SK-N-SH (cell line): ENCODE measurements at places on chromosomes 7 and 10.

DNA sequence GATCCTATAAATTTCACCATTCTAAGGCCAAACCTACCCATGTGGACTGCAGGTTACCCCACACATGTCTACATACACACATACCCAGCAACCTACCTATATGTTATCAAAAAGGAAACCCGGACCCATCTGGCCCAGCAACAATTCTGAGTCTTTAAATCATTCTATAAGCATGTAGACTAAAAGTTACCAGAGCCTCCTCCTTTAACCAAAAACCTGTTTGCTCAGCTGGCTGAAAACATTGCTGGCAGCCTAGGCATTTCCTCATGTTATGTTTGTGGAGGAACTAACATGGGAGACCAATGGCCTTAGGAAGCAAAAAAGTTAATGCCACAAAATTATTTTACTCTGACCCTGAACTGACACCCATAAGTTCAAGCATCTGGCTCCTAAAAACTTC, 5.3 kb upstream of the ADCK2 start:
- DNase-seq: no peak

- no peak for DNase-seq
Measured at GRCh38 chr10:71462062-71462935, 65.6 kb downstream of the CDH23 start.

GRCh38 chr10:12847361-12847975, 154.0 kb downstream of the CCDC3 start:
- DNase-seq: peak; percentile 32

DNA sequence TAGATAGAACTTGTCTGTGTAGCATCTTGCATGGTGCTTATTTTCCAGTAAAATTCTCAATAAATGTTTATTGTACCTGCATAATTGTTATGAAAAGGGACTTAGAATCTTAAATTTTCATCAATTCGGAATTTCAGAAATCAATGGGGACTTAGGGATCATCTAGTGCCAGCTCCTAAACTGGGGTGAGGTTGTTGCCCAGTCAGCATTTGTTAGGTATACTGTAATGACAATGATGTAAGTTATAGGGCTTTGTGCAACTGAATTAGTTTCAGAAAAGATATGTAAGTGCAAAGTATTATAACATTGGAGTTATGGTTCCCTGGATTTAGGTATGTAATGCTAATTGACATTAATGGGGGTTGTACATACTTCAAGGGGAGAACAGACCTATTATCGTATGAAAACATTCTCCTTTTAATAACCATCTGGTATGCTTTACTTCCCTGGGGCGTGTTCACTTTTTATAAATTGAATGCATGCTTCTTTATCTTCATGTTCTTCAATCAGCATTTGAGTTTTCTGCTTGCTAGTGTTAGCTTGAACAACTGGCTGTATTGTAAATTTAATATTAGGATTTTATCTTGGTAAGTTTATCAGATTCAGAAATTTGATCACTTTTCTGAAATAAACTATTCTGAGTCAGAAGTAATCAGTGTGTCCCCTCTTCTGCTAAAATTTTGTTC, 270.3 kb downstream of the BBS9 start:
- peak; percentile 40 for DNase-seq

GRCh38 chr10:48981310-48981907, 41.8 kb upstream of the LRRC18 start:
- peak; percentile 85 for DNase-seq

- DNase-seq: no peak
Measured at GRCh38 chr7:92778972-92779371, 57.4 kb downstream of the CDK6 start.

DNA sequence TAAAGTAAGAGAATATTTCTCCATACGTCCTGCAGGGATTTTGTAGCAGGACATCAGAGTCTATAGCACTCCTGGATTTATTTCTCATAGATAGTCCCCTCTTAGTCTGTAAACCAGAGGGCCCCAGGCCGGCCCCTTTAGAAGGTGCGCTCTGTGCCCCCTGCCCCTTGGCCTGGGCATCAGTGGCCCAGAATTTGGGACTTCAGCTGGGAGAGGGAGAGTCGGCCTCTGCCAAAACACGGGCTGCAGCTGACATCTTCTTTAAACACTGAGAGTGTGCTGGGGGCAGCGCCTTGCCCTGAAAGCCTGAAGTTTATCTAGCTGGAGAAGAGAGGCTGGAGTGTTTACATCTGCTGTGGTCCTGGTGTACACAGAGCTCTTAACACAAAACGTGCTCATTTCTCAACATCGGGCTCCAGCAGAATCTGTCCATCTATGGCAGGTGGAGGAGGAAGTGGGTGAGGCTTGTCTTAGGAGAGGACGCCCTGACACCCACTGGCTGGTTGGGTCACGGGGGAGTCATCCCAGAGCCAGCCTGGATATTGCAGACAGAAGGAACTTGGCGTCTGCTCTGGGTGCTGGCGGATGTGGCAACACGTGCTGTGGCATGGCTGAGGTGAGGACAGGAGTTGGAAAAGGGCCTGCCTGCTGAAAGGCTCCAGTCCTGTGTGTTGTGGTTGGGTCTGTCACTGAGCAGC, 5.0 kb upstream of the TACR2 start:
- DNase-seq: no peak

GRCh38 chr7:125316466-125316865, 386.8 kb upstream of the POT1 start:
- DNase-seq: peak; percentile 32

GRCh38 chr10:111972109-111972508, 211.5 kb downstream of the GPAM start:
- DNase-seq: no peak

- DNase-seq: no peak
Measured at GRCh38 chr10:78630944-78631838, 437.6 kb upstream of the ZMIZ1 start.

- no peak for DNase-seq
Measured at GRCh38 chr7:70935854-70936253, 196.1 kb upstream of the GALNT17 start.

- DNase-seq: peak; percentile 84
Measured at GRCh38 chr7:27199849-27200760, at the start of gene HOXA13. Gene HOXA13 (minus strand): TSS chr7:27200091. CDS start chr7:27200077, 14 bp downstream.

- DNase-seq: no peak
Measured at GRCh38 chr10:125054669-125055268, 105.6 kb downstream of the CTBP2 start.

DNA sequence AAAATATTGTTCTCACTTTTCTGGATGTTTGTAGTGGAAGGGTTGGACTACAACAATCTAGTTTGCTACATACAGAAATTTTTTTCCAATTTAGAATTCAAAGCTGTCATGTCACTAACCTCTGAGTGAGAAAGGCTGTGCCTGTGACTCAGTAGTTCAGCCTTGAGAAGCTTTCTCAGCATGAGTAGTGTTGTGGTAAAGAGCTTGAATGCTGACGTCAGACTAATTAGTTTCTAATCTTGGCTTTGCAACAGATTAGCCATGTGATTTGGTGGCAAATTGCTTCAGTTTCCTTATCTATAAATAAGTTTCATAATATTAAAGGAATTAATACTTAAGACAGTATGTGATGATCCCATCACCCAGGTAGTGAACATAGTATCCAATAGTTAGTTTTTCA, 83.8 kb downstream of the ABCA13 start:
- DNase-seq: no peak

GRCh38 chr7:21076574-21076973, 289.9 kb upstream of the SP8 start:
- DNase-seq: no peak

DNA sequence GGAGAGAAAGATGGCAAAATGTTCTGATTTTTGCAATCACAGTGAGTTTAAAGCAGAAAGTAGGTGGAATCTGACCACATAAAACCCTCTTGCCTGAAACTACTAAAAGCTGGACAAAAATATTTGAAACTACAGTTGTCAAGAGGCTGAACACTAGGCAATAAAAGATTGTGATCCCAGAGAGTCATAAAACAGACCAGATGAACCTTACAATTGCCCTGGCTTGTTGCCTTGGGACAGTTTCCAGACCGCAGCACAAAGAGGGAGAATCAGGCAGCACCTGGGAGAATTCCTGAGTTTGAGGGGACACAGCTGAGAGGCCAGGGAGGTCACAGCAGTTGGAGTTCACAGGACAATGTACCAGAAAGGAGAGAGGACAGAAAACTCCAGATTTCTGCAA, 107.3 kb upstream of the NANOS1 start:
- DNase-seq: no peak

DNA sequence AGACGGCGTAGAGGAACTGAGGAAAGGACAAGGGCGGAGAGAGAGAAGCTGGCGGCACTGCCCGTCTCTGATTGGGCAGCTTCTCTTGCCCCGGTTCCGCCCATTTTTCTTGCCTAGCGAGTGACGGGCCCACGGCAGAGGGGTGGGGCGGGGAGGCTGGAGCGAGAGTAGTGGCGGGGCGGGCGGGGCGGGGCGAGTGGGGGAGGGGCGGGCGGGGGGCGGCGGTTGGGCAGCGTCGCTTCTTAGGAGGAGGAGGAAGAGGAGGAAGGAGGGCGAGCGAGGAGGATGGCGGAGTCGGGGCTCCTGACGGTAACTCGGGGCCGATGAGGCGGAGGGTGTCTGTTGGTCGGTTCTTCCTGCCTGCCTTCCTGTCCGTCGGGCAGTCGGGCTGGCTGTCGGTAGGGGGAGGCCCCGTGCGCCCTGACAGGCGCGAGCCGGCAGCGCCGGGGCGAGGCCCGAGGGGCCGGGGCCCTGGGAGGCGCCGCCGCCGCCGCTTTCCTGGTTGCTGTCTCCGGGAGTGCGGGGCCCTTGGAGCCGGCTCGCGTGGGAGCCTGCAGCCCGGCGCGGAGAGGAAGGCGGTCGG, at the start of gene SHOC2:
SHOC2 (plus strand) TSS at position 256 of the 583 bp plus-strand sequence. CDS start 44,755 bp downstream, outside the sequence.
- DNase-seq: peak; percentile 93

DNA sequence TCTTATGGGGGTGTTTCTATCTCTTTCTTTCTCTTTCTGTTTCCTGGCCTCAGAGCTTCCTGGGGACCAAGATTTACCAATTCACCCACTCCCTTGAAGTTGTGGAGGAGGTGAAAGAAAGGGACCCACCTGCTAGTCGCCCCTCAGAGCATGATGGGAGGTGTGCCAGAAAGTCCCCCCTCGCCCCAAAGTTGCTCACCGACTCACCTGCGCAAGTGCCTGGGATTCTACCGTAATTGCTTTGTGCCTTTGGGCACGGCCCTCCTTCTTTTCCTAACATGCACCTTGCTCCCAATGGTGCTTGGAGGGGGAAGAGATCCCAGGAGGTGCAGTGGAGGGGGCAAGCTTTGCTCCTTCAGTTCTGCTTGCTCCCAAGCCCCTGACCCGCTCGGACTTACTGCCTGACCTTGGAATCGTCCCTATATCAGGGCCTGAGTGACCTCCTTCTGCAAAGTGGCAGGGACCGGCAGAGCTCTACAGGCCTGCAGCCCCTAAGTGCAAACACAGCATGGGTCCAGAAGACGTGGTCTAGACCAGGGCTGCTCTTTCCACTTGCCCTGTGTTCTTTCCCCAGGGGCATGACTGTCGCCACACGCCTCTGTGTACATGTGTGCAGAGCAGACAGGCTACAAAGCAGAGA, 12.2 kb downstream of the AQP1 start:
- DNase-seq: peak; percentile 17

GRCh38 chr7:143909863-143910262, 7.9 kb upstream of the TCAF1 start:
- DNase-seq: no peak

DNA sequence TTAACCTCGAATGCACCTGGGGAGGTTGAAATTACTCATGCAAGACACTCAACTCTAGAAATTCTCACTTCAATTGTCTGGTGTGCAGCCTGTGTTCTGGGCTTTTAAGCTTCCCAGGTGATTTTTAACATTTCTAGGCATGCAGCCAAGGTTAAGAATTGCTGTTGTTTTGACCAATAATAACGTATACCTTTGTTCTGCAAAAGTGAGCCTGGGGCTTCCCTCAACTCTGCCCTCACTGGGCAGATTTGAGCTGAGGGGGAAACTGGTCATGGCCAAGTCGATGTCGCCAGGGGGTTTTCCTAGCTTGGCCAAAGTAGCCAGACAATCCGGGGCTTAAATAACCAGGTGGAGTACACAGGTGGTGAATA, 568 bp downstream of the PRSS2 start:
- no peak for DNase-seq

GRCh38 chr10:117865945-117866344, 180.8 kb downstream of the RAB11FIP2 start:
- DNase-seq: peak; percentile 28

DNA sequence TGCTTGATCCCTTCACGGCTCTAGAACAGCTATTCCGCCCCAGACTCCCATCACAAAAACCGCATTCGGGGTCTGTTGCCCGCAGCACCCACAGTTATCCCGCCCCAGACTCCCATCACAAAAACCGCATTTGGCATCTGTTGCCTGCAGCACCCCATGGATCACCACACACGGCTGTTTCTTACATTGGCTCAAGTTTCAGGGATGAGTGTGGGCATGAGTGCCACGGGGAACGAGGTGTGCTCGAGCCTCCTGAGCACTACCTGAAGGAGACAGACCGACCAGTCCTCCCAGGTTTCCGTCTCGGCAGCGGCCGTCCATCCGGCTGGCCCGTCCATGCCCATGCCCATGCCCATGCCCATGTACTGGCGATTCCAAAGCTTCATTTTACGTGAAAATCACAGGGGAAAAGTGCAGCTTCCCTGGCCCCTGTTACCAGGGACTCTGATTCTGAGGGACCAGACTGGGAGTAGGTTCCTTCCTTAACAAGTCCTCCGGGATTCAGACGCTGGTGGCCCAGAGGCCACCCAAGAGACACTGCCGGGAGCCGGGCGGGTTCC, 66.4 kb upstream of the INSIG1 start:
- DNase-seq: no peak

GRCh38 chr7:80775897-80776296, 137.5 kb downstream of the CD36 start:
- no peak for DNase-seq

GRCh38 chr10:72370201-72370722, 15.5 kb upstream of the DNAJB12 start:
- DNase-seq: no peak

DNA sequence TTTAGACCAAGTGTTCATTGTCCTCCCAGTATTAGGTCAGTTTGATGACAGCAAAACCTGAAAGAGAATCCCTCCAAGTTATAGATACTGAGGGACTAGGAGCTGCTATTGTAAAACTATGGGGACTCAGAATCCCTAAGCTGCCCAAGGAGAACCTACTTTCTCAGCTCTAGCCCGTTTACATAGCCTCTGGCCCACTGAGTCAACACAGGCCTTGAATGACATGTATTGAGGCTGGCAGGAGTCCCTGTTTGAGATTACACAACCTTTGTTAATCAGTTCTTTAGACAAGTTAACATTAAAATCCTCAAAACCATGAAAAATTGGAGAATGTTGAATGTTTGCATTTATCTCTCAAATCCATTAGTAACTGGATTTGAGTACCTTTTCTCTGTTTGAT, 1079.0 kb downstream of the KCNMA1 start:
- DNase-seq: no peak

DNA sequence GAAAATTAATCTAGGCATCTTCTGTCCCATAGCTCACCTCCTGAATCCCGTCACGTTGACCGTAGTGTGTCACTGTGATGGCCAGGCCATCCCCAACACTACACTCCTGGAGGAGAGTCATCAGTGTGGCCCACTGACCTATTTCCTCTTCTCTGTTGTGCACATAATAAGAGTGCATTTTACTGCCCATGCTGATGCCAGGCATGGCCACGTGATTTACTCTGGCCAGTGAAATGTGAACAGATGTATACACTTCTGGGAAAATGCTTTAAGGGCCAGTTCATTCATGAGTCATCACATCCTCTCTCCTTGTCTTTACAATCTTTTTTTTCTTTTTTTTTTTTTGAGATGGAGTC, 101.9 kb upstream of the PIP4K2A start:
- DNase-seq: no peak

- no peak for DNase-seq
Measured at GRCh38 chr10:21193196-21193595, 296.1 kb upstream of the NEBL start.
